PC-3 (cell line): ENCODE measurements at places on chromosomes 4 and X. TPM values are rescaled to one million over a fixed set of nuclear protein-coding genes. Genes with fewer than 3 reads are reported as not detected.

Gene CABS1
- not detected in 2 replicates for total RNA-seq

Gene FAM47E
- total RNA-seq, result 0.91 and 0.98 TPM in 2 replicates

Gene SLC9A7
- 73.7 and 74.3 TPM in 2 replicates for total RNA-seq

Gene HPGD
- 32.3 and 33.5 TPM in 2 replicates for total RNA-seq

Gene ITIH6
- not detected in 2 replicates for total RNA-seq

Gene TEX13D
- not detected in 2 replicates for total RNA-seq

Gene PRR32
- not detected in 2 replicates for total RNA-seq

Gene RBMXL3
- not detected in 2 replicates for total RNA-seq

Gene PAK3
- total RNA-seq, result 2.0 and 2.1 TPM in 2 replicates

Gene PHOX2B
- not detected in 2 replicates for total RNA-seq

Gene BRS3
- not detected in 2 replicates for total RNA-seq
